ENCODE measurements at places on chromosomes 11 and 22.

DNA sequence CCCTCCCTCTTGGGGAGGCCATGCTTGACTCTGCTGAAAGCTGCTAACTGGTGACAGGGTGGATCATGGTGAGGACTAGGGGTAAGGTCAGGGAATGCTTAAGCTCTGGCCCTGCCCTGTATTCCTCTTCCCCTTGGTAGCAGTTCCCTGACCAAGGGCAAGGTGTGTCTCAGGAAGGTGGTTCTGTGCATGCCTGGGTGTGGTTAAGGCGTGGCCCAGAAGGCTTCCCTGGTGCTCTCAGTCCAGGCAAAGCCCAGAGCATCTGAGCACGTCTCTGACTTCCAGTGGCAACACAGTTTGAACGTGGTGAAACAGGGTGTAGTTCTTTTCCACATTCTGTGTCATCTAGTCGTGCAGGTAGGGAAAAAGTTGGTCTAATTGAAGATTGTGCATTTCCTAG, 53.1 kb upstream of the HORMAD2 start:
- DNase-seq, result no peak

- DNase-seq, result no peak
Measured at GRCh38 chr11:36295926-36296325, at the start of gene PRR5L. Gene PRR5L, plus strand, starts transcription at chr11:36296288. Its CDS starts 104,834 bp downstream, at chr11:36401122.

DNA sequence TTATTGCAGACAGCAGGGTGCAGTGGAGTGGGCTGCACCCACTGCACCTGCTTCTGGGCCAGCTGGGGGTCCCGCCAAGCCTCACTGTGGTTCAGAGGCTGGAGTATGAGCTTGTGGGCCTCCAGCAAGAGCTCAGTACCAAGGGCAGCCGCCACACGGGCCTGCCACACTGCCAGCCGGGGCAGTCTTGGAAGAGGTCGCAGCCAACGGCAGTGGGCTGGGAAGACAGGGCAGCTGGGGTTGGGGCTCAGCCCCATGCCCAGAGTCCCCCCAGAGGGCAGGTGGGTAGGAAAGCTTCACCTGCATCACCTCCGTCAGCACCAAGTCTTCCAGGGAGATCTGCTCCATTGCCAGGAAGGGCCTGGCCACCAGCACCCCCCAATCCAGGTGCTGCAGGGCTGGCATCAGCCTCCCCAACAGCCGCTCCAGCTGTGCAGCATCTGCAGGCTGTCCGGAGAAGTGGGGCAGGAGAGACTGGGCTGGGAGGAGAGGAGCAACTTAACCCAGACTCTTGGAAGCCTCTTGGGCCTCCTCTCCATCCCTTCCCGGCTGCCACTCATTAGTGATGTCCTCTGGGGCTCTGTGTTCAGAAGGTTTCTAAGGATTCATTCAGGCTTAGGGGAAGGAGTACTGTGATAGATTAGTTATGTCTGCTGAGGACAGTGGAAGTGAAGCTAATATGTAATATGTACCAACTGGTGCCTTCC, 1.1 kb upstream of the GSTT4 start:
- no peak for DNase-seq

DNA sequence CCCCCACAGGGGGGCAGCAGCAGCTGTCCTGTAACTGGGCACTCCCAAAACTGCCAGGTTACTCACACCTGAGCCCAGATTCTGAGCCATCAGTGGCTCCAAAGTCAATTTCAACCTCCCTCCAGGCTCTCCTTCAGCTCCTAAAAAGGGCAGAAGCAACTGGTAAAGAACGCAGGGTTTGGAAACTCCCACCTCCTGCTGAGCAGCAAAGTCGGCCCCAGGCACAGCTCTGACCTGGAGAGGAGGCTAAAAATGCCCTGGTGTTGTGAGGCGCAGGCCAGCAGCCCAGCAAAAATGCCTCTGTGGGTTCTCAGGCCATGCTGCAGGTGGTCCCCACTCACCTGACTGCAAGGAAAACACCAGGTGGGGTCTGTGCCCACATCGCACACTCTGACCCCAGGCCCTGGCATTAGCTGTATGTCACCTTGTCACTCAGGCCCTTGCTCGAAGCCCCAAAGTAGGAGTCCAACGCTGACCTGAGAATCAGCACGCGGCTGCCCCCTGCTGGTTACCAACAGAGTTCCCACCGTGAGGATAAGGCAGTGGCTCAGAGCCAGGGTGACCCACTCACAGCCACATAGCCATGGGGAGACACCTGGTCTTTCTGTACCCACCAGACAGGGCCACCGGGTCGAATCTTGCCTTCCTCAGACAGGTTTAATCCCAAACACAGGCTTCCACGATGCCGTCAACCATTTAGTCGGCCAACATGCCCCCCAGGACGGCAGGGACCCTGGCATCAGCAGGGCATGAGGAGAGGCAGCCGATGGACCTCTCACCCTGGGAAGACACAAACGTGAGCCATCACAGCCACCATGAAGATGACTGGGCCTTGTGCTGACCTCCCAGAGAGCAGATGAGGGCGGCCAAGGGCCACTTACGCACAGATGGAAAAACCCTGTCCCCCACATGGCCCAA, 11.1 kb downstream of the POLR3H start:
- DNase-seq, result peak; percentile 58

GRCh38 chr11:32963721-32964120, 52.0 kb upstream of the DEPDC7 start:
- DNase-seq, result no peak

DNA sequence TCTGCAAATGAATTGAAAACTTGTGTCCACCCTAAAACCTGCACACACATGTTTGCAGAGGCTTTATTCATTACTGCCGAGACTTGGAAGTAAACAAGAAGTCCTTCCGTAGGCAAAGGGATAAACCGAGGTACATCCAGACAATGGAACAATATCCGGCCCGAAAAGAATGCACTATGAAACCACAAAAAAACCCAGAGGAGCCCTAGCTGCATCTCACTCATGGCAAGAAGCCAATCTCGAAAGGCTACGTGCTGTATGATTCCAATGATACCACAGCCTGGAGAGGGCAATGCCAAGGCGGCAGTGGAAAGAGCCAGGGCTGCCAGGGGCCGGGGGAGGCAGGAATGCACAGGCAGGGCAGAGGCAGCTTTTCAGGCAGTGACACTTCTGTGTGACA, 3.2 kb upstream of the MRPL23 start:
- no peak for DNase-seq

DNA sequence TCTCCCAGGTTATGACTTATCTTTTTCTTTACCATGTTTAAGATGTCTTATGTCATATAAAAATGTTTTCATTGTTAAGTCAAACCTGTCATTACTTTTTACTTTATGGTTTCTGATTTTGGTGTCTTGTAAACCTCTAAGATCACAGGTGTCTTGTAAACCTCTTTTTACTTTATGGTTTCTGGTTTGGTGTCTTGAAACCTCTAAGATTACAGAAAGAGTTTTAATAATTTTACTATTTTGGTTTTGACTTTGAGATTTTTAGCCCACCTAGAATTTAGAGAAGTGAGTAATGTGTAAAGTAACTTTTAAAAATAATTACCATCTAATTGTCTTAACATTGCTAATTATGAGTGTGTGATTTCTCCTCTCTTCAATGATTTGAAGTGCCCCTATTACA, 2.6 kb downstream of the CSF2RB start:
- no peak for DNase-seq

DNA sequence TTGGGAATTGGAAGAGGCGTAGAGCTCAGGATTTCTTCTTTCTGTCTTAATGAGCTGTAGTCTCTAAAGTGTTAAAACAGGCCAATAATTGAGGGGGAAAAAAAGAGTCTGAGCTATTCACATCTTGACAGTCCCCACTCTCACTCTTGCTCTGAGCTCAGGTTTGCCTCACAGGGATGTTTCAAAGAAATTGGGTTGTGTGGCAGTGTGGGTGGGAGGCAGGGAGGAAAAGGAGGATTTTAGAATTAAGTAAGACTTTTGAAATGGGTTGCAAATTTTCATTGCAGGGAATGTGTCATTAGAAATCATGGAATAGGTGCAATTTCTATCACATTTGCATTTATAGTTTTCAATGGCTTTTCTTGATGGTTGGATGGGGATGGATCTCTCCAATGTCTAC, 338.8 kb upstream of the KIRREL3 start:
- no peak for DNase-seq

Data from CD8-positive, alpha-beta memory T cell (primary cell).